Esophagus squamous epithelium (tissue), 5 donors: ENCODE measurements at places on chromosomes 3 and 15. TPM values are rescaled to one million over a fixed set of nuclear protein-coding genes. Genes with fewer than 3 reads are reported as not detected.
A peak's percentile ranks its signal among the peaks of the same experiment; 100 is the strongest.

DNA sequence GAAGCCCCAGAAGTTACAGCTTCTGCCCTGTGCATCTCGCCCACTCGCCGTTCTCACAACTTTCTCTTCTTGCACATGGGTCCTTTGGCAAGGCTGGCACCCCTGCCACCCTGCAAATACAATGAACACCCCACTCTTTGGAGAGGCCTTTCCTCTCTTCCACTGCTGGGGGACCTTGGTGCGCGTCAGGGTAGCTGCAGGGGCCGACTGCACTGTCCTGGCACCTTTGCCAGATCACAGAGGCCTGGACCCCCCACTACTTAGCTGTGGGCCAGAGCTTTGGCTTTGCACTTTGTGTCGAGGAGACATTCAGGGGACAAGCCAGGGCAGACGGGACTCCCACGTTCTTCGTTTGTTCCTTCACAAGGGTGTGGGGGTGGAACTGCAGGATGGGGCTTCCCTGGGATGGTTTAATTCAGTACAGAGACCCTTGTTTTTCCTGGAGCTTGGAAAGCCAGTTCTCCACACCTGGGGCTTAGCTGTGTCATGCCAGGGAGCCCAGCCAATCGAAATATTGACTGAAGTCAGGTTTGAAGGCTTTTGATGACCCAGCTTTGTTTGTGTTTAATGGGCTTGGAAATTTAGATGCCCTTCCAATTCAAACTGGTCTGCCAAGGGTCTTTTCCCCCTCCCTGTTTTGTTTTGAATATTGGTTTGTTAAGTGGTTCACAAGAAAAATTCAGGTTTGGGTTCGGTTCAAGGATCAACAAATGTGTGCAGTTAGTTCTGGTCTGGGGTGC, 256.1 kb upstream of the TLE3 start:
- no peak for DNase-seq

DNA sequence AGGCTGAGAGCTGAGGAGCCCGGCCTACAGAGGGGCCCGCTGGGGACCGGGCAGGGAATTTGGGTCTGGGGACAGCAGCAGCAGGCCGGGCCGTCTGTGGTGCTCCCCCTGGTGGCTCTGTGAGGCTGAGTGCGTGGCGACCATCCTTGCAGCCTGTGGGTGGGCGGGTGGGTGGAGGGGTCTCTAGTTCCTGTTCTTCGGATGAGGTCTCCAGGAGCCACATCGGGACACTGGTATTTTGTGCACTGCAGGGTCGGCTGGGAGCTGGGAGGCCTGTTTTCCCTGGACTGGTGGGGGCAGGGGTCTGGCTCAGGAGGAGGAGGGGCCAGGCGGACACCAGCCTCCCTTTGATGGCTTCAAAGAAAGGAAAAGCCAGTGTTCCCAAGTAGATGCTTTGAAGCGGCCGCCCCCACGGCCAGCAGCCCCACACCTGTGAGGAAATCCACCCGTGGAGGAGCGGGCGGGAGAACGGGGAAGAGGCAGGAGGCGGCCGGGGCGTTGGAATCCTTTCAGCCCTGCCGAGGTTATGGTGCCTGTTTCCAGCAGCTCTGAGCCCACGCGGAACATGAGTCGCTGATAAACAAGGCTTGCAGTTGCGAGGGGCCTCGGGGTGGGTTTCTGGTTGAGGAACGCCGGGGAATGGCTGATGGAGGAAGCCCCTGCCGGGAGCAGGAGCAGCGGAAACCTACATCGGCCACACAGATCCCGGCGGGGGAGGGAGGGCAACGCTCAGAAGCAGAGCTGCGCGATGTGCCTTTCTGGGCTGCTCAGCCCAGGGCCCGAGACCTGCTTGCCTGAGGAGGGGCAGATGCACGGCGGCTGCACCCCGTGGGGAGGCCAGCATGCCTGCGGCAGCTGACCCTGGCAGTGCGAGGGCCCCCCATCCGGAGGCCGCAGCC, 154.3 kb downstream of the NSMCE3 start:
- no peak for DNase-seq

- DNase-seq, result no peak
Observed at GRCh38 chr3:59185591-59186369, 136.0 kb upstream of the CFAP20DC start.

DNA sequence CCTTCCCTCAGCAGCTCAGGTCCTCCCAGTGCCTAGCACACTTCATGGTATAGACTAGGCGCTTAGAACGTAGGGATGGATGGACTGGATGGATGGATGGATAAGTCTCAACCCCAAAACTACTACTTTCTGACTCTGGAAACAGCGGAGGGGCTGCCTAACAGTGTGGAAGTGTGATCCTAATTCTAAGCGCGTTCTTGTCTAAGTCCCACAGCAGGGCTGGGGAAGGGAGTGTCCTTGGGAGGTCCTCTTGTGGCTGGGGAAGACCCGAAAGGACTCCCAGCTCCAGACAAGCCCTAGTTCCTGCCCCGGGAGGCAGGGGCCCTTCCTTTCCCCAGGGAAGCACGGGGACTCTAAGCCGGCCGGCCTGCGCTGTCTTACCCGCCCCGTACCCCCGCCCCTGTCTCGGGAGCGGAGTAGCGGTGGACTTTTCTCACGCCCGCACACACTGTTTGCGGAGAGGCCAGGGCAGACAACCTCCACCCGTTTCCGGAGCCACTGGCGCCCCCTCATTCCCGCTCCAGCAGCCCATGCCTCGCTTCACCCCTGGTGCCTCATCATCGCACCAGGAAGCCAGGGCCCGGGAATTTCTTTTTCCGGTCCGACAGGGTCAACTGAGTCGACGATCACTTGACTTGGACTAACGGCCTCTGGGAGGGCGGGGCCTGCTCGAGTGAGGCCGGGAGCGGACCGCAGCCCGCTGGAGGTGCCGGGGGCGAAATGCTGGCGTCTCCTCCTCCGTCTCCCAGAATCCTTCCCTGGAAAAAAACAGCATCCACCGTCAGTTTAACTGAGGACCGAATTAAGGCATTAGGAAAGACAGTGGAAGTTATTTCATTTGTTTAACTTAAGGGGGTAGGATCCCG, 133.3 kb downstream of the TBC1D2B start:
- DNase-seq, result peak; percentile 11

DNA sequence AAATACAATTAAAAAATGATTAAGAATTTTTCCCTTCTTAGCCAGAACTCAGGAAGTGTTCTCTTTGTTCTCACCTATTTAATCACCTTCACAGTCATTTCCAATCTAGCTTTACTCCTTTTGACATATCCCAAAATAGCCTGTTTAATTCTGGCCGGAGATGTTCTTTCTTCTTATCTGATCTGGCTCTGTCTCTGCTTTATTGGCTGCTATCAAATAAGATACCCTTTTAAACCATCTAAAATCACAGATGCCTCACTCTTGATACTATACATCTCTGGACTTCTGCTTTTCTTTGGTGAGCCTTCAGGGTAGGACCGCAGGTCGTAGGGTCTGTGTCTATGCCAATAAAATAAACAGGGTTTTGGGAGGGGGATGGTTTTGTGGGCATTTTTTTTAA, 319.2 kb upstream of the SEMA6D start:
- no peak for DNase-seq

- DNase-seq, result no peak
Observed at GRCh38 chr15:30001602-30002001, 81.2 kb upstream of the GOLGA8J start.

DNA sequence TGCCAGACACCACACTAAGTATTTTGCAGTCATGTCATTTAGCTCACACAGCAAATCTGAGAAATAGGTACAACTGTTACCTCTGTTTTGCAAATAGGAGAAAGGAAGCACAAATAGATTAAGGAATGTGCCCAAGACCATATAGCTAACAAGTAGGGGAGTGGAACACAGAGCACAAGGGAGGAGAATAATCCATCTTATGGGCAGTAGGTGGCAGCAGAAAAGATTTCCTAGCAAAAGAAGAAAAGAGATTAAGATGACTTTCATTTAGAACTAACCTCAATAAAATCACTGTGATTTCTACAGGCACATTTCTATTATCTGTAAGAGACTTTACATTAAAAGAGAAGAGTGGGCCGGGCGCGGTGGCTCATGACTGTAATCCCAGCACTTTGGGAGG, 49.1 kb downstream of the NR1I2 start:
- DNase-seq, result no peak

DNA sequence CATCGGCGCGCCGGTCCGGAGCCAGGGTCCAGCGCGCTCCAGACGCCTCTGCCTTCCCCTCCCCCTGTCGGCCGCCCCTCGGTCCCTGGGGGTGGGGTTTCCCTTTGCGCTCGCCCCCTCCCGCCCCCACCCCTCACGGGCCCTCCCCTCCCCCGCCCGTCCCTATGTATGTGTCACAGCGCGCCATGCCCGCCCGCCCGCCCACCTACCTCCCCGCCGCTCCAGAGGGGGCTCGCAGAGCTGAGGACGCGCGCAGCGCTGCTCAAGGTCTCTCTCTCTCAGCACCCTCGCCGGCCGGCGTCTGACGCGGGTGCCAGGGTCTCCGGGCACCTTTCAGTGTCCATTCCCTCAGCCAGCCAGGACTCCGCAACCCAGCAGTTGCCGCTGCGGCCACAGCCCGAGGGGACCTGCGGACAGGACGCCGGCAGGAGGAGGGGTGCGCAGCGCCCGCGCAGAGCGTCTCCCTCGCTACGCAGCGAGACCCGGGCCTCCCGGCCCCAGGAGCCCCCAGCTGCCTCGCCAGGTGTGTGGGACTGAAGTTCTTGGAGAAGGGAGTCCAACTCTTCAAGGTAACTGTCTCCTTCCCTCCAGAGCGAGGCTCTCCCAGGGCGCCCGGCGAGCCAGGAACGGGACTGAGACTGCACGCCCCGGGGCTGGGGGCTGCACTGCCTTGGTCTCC, at the start of gene ACAN:
ACAN (plus strand) TSS at position 196 of the 679 bp plus-strand sequence. CDS start 32,771 bp downstream, outside the sequence.
- DNase-seq, result no peak

GRCh38 chr3:79167651-79168416, 600.0 kb downstream of the ROBO1 start:
- DNase-seq, result no peak

DNA sequence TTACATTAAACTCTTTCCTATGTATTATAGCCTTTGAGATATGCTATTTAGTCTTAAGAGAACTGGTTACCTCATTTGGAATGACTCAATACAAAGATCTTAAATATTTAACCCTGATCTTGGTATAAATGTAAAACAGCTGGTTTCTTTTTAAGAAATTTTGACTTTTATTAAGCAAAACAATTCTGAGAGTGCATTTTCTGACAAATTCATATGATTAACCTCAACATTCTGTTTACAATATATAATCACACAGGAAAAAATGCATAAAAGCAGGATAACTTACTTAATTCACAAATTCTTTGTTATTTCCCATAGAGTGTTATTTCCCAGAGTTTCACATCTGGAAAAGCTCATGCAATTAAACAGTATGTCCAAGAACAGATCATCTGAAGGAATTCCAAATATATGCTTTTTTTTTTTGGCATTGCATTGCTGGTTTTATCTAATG, 400.4 kb upstream of the THBS1 start:
- no peak for DNase-seq

DNA sequence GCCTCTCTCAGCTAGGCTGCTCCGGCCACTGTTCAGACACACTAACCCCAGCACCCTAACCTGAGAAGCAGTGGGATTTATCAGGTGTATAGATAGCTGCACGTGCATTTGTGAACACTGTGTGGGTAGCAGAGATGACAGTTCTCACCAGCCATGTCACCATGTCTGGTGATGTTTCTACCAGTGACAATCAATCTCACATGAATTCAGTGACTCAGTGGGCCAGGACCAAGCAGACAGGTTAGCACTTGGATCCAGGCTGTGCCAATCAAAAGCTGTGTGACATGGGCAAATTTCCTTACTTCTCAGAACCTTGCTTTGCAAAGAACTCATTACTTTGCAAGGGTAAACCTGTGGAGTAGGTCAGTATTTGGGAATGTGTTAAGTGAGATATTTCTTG, 65.3 kb upstream of the GATM start:
- no peak for DNase-seq

- DNase-seq, result peak; percentile 43
Observed at GRCh38 chr15:63277038-63277892, at the start of gene APH1B. TSS of gene APH1B (plus strand) at chr15:63277605. CDS start at chr15:63277624, 19 bp downstream.

DNA sequence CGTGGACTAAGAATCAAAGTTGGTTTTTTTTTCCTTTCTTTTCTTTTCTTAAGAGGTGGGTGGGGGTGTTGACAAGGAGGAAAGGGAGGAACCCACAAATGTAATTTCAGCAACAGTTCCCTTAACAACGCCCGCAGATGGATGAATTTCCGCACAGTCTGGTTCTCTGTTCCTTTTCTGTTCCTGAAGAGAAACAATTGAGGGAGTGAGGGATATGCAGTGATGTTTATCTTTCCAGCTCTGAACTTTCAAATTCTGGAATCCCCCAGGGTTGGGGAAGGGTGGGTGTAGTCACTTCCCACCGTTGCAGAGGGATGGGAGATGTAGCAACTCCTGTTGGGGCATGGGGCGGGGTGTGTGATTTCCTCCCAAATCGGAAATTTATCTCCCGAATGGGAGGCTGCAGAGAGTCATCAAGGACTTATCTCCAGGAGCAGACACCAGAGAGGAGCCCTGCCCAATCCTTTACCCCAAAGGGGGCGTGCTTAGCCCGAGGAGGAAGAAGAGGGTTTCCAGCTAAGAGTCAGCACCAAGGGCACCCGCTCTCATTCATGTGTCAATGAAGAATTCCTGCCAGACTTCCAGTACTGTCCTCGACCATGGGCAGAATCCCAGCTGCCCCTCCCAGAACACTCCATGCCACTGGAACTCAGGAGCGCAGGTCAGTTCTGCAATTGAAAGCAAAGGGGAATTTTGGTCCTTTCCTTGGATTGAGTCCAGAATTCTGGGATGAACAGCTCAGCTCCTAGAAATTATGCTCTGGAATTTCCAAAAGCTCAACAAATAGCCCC, 35.0 kb upstream of the CFAP161 start:
- no peak for DNase-seq

- no peak for DNase-seq
Observed at GRCh38 chr3:10707400-10708215, 108.4 kb upstream of the SLC6A11 start.

GRCh38 chr3:14138878-14139655, 14.2 kb downstream of the TMEM43 start:
- no peak for DNase-seq

GRCh38 chr3:45026038-45026437, at the start of gene CLEC3B:
TSS of gene CLEC3B (plus strand) at chr3:45026303. CDS start at chr3:45026363, 60 bp downstream.
- no peak for DNase-seq

GRCh38 chr15:69026355-69026754, 11.9 kb downstream of the NOX5 start:
- DNase-seq, result no peak

DNA sequence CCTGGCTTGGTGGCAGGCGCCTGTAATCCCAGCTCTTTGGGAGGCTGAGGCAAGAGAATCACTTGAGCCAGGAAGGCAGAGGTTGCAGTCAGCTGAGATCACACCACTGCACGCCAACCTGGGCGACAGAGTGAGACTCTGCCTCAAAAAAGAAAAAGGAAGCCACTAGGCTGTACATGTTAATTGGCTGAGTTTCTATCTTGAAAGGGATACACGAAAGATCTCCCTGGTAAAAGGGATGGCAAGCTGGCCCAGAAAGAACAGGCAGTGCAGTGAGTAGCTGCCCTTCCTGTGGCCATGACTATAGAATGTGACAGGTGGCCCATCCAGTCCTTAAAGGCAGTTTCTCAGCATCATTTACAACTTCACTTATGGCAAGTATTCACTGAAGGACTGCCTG, 12.3 kb downstream of the LRIG1 start:
- no peak for DNase-seq

The GRK7 gene
- total RNA-seq, result not detected

The GOLGA8J gene
- total RNA-seq, result not detected

The TM4SF18 gene
- 5.7 TPM for total RNA-seq

The DUOXA2 gene
- 13.6 TPM for total RNA-seq

The NR1I2 gene
- total RNA-seq, result not detected

The TMEM40 gene
- 43.9 TPM for total RNA-seq

The ENTPD3 gene
- 9.7 TPM for total RNA-seq

The SKOR1 gene
- total RNA-seq, result 0.09 TPM

The MINAR1 gene
- 0.38 TPM for total RNA-seq

The SNX22 gene
- total RNA-seq, result 0.19 TPM
